Stimulated activated CD4-positive, alpha-beta T cell treated with anti-CD3 and anti-CD28 coated beads, Interleukin-4, amount 100 ng/mL, for 4 hours (primary cell): ENCODE measurements at places on chromosomes 12 and 14.

DNA sequence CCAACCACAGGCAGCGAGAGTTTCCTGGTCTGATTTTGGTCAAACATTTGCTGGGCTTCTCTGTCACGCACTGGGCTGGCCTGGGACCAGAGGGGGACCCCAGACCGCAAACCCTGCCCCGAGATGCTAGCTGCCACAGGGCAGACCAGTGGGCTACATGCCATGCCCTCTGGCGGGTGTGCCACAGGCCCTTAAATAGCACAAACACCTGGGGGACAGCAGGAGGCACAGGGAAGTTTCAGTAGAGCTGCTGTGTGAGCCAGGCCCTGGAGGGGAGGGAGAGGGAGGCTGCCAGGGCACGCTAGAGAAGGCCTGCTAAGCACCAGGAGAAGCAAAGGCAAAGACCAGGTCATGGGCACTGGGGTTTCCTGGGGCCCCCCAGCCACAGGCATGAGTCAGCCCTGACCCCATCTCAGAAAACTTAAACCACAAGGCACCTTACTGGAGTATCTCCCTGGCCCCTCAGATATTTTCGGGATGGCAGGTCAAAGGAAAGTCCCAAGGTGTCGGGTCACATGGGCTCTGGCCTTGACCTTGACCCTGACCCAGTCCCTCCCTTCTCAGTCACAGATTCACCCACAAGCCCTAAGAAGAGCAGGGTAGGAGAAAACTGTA is 29.2 kb downstream of the ITPK1 start:
- DNase-seq, result no peak

GRCh38 chr14:76742966-76743365 is 18.3 kb upstream of the VASH1 start:
- no peak for DNase-seq

DNA sequence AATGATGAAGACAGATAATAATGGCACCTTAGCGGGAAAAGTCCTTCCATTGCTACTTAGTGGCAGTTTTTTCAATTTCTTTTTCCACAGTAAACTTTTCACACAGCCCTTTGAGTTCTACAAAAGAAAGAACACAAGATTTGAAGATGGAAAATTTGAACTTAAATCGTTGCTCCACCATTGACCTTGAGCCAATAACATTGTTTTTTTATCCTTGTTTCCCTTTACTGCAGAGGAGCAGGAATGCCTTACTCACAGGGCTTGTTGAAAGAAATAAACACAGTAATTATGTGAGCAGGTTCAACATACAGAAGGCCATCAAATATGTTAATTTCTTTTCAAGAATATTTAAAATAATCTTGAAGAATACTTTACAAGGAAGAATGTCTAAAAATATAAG is 181.5 kb upstream of the KRR1 start:
- DNase-seq, result no peak

- no peak for DNase-seq
Observed at GRCh38 chr14:81432219-81432661, 32.1 kb upstream of the STON2 start.

DNA sequence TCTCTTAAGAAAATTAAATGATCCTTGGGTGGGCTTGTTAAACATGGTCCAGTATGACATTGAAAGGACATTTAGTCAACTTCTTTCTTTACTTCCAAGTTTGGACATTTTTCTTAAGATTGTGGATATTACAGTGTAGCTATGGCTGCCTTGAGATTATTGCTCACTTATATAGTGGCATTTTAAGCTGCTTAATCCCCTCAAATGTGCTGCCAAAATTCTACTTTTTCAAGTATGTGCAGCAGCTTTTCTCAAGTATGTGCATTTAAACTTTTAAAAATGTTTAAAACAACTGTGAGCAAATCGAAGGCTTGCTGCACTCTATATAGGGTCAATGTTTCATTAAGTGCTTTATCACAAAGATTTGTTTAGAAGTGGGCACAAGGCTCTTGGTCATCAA is 7.4 kb downstream of the TXNRD1 start:
- no peak for DNase-seq

DNA sequence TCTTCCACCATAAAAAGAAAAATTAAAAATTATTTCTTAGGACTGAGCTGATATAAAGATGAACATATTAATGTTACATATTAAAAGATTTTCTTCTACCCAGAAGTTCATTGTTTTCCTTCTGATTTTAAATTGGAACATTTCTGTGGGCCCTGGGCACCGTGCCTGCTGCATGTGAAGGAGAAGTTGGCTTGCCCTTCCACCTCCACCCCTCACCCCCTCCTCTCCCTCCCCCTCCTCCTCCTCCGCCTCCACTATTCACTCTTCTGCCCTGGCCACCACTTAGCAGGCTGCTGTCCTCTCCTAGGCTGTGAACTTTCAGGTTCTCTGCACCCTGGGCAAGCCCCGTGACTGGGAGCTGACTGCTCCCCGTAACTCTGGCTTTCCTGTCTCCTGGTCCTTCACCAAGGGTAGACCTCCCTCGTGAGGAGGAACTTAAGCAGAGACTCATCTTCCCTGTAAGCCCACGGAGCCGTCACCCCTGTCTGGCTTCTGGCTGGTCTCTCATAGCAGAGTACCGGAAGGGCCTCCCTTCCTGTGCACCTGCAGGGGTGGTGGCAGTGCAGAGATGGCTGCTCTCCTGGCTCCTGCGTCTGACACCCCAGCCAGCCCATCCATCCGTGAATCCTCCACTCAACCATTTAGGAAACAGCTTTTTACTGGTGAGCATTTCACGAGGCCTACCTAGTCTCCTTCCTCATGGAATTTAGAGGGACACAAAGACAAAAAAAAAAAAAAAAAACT is 12.8 kb downstream of the TUNAR start:
- DNase-seq, result no peak

- no peak for DNase-seq
Observed at GRCh38 chr14:87878959-87879358, 114.0 kb downstream of the GALC start.
